Karpas-422 (cell line): ENCODE measurements at places on chromosomes 16 and 17.

DNA sequence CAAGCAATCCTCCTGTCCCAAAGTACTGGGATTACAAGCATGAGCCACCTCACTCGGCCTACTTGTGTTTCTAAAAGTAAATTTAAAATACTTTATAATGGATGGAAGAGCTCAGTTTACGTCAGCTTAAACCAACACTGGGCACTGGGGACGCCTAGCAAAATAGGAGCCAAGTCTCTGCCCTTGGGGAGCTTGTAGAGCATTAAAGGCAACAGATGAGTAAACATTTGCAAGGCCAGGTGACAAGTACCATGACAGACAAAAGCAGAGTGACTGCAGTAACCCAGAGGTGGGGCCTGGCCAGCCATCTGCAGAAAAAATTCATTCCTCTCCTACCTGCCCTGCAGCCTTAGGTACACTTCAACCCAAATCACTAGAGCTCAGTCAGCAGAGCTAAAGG is 12.1 kb upstream of the NLK start:
- no peak for DNase-seq

DNA sequence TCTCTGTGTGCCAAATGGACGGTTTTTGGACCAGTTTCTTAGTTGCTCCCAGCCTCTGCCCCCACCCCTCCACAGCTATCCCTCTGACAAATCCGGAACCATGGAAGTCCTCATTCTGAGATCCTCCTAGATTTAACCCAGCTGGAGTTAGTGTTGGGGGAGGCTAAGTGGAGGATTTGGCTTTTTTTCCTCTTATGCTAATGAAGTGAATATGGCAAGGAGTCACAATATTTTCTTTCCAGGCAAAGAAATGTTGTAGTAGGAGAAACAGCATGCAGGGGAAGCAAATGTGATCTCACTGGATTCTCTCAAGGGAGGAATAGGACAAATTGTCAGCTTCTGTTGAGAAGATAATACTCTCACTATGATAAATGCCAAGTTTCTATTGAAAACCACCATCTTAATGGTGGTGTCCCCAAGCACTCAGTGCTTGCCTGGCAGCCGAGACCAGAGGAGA is 159.5 kb downstream of the MSI2 start:
- DNase-seq = no peak

- DNase-seq = peak; percentile 59
Measured at GRCh38 chr17:32141258-32141657, 1.0 kb upstream of the RHOT1 start.

DNA sequence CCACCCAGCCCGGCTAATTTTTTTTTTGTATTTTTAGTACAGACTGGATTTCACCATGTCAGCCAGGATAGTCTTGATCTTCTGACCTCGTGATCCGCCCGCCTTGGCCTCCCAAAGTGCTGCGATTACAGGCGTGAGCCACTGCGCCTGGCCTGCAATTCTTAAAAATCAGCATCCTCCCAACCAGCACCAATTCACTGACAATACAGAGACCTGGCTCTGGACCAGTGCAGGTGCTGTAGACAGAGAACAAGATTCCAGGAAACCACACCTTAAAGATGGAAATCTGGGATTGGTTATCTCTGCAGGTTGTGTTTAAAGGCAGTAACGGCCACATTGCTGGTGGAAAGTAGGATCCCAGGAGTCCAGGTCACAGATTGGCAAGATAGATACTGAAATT is 33.6 kb downstream of the TBC1D3B start:
- no peak for DNase-seq

DNA sequence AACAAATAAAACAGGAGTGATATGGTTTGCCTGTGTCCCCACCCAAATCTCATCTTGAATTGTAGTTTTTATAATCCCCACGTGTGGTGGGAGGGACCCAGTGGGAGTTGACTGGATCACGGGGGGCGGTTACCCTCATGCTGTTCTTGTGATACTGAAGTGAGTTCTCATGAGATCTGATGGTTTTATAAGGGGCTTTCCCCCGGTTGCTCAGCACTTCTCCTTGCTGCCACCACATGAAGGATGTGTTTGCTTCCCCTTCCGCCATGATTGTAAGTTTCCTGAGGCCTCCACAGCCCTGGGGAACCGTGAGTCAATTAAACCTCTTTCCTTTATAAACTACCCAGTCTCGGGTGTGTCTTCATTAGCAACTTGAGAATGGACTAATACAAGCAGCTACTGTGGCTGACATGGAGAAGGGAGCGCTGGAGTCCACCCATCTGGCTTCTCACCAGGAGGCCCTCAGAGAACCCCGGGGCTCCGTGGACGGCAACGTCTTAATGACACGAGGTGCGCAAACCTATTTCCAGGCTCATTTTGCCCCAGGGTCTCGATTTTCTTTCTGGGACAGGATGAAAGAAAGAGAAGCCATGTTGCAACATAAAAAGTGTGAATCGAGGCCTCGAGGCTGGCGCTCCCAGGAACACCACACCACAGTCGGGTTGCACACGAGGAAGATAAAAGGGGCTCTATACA is 129.5 kb downstream of the DYNLRB2 start:
- DNase-seq = no peak
